ENCODE measurements at places on chromosomes 12 and 14.

- DNase-seq, result no peak
These were observed 18.6 kb downstream of the HSD17B6 start for GRCh38 chr12:56781726-56782125.

DNA sequence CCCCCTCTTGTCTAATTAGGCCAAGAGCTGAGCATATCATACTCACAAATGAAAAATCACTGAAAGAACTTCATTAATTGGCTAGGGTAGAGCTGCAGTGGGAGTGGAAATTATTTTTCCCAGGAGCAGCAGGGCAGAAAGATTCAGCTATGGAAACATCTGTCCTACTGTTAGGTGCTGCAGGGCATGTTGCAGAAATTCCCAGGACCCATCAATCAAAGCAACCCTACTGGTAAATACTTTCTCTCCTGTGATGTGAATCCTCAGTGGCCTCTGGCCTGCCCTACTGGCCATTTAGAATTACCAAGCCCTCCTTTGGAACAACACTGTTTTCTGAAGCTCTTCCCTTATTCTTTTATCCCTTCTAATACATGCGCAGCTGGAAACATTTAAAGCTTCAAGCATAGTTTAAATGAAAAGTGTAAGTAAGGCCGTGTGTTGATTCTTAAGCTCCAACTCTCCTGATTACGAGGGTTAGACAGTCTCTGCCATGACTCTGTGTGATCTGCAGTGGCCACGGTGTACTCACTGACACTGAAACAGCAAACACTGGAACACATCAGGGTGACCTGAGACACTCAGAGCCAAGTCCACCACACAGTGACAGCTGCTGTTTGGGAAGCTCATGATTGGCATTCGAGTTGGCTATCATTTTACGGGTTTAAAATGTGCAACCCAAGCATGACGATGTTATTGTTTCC lies 62.6 kb upstream of the TMCC3 start:
- DNase-seq, result no peak

- no peak for DNase-seq
These were observed 4.6 kb downstream of the HOXC4 start for GRCh38 chr12:54058128-54058768.

- no peak for DNase-seq
These were observed 128.8 kb downstream of the FOXG1 start for GRCh38 chr14:28895389-28895788.

GRCh38 chr12:115756804-115757203 lies 520.7 kb downstream of the MED13L start:
- no peak for DNase-seq

GRCh38 chr12:45257185-45257930 lies 41.5 kb downstream of the ANO6 start:
- no peak for DNase-seq

GRCh38 chr14:50697659-50698290 lies 29.7 kb upstream of the SAV1 start:
- no peak for DNase-seq

- no peak for DNase-seq
These were observed 99.2 kb downstream of the GCH1 start for GRCh38 chr14:54803396-54803795.

- DNase-seq, result no peak
These were observed 253.8 kb upstream of the GARIN6 start for GRCh38 chr12:99393763-99394162.

GRCh38 chr12:12503384-12504078 lies 59.1 kb downstream of the DUSP16 start:
- no peak for DNase-seq

GRCh38 chr14:93103392-93104080 lies 12.2 kb downstream of the ITPK1 start:
- peak; percentile 46 for DNase-seq

GRCh38 chr12:42741771-42742510 lies 152.4 kb upstream of the PRICKLE1 start:
- no peak for DNase-seq

DNA sequence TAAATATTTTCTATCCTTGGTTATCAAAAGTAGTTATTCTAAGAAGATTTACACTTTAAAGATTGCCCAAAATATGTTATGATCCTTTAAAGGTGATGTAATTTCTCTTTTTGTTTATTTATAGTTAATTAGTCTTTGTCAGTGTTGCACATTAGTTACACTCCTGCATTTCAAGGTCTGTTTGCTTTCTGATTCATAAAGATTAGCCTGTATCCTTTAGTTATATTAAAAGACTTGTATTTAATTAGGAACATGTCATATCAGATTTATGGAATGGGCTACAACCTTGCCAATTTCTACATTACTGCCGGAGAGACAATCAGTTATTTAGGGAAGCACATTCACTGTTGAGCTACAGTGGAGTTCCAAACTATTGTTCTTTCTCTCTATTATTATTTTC lies 3.5 kb downstream of the EPYC start:
- no peak for DNase-seq

DNA sequence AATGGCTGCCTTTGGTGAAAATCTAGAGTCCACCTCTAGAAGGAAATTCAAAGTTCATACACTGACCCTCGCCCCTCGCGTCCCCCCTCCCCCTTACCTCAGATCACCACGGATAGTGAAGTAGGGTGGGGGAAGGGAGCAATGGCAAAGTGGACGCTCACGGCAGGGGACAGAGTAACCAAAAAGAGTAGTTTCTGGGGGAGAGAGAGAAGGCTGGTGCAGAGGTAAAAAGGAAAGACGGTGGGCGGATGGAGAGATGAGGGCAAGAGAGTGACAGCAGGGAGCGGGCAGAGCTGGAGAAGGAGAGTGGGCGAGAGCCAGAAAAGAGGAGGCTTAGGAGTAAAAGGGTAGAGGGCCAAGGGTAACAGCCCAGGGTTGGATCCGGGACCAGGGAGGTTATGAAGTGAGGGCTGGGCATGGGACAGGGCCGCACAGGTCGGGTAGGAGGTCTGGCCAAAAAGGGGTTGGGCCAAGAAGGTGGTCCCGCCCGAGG lies 423 bp downstream of the ALDH6A1 start:
- DNase-seq, result no peak

DNA sequence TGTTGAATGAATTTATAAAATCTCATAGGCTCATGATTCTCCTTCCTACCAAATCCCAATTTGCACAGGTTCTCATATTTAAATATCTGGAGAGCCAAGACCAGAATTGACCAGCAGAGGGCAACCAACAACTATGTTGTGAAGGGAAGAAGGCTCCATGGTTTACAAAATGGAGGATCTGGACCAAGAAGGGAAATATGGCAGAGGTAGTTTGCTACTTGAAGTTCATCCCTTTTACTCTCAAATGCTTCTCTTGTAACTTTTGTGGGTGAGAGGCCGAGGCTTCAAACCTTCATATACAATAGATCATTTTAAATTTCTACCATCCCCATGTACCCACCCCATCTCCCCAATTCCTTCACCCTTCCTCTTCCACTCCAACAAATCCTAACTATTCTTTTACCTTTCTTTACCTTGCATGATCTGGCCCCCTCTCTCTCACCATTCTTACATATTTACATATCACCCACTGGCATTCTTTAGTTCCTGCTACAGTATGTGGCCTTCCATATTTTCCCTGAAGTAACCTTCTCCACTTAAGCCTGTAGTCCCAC lies 3.8 kb upstream of the SMARCC2 start:
- DNase-seq, result peak; percentile 42

DNA sequence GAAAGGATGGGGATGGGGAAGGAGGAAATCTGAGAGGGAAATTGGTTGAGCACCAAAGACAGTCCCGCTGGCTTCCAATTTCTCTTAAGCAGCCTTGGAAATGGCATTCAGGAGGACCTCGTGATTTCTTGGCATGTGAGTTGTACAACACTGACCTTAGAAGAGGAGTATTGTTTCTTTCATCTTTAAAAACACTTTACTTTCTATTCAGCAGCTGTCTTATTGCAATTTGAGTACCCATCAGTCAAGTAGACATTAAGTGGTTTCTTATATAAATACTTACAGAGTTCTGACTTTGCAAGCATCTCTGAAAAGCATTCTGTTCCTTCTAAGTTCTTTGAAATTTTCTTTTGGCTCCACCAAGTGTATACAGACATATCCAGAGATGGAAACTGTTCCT lies 83.2 kb downstream of the LMNTD1 start:
- no peak for DNase-seq

- no peak for DNase-seq
These were observed 50.7 kb upstream of the C12orf71 start for GRCh38 chr12:27133022-27133590.

DNA sequence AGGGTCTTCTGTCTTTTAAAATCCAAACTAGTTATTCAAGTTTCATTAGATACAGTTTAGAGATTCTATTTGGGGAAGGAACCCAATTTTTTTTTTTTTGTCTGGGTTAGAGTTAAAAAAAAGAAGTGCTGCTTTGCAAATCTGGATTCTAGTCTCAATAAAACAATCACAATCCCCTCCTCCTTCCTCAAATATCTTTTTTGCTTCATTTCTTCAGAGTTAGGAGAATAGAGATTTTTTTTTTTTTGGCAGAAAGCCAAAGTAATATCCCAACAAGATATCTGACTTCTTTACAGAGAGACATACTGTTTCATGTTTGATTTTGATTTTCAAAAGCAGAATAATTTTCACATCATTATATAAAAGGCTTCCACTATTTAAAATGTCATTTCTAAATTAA lies 201.9 kb downstream of the FOXN3 start:
- no peak for DNase-seq

DNA sequence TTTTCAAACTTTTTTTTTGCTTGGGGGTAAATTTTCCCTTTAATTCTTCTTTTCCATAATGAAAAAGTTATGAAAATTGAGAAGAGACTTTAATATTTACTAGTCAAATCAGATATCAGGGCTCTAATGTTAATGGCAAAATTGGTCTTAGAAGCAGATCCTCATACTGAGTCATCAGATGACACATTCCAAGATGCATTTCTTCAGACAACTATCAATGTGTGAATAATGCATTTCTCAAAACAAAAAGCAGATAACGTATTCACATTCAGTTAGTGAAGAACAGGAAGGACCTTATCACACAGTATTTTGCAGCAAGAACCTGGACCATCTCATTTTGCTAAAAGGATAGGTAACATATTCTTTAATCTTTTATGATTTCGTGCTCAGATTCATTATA lies 130.7 kb downstream of the GPHN start:
- DNase-seq, result no peak

DNA sequence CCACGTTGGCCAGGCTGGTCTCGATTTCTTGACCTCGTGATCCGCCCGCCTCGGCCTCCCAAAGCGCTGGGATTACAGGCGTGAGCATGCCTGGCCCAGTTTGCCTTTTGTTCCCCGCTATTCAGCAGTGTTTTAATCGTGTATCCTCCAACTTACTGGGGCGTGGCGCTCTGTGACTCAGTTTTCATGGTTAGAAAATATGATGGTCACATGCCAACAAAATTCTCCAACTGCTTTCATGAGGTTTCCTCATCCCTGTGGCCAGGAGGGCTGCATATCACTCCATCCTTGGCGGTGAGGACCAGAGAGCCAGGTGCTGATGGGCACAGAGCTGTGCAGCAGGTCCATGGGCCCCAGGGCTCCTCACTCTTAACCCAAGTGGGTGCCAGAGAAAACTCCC lies 33.0 kb upstream of the PRMT8 start:
- DNase-seq, result no peak

Measured in stimulated activated CD4-positive, alpha-beta T cell treated with anti-CD3 and anti-CD28 coated beads, TNF-alpha, amount 100 ng/mL, for 4 hours (primary cell).